ENCODE measurements at places on chromosomes 1 and 21. TPM values are rescaled to one million over a fixed set of nuclear protein-coding genes. Genes with fewer than 3 reads are reported as not detected.

- DNase-seq, result peak; percentile 71
Measured at GRCh38 chr1:210360852-210361477, 32.3 kb downstream of the HHAT start.

GRCh38 chr1:177620636-177621190, 349.1 kb downstream of the SEC16B start:
- DNase-seq, result no peak

DNA sequence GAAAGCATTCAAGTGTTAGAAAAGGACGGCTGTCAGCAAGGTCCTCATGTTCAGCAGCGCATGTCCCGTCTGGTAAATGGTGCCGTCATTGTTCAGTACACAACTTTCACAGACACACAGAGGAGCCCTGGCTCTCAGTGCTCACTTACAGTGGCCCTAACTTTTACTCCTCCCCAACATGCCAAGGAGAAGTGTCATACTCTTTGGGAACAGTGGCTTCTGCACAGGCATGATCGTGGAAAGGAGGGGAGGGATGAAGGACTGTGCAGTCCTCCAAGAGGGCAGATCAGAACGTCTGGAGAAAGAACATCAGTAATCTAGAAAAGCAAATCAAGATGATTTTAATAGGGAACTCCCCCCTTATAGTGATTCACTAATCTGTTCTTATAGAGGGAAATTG, 3.8 kb upstream of the GRHL3 start:
- DNase-seq, result no peak

The SLFNL1 gene
- 2.8 TPM for total RNA-seq

The C4BPA gene
- 203 TPM for total RNA-seq

All from lung (tissue), 17 donors.